ENCODE measurements at places on chromosomes 1 and 21. TPM values are rescaled to one million over a fixed set of nuclear protein-coding genes. Genes with fewer than 3 reads are reported as not detected.

Gene CLCNKA
- total RNA-seq, result 0.41 TPM

Gene SLC45A3
- total RNA-seq, result 4.2 TPM

Gene ANKRD34A
- total RNA-seq, result 0.51 TPM

Gene SPATA17
- total RNA-seq, result 2.6 TPM

Gene PRR9
- not detected for total RNA-seq

Gene NES
- total RNA-seq, result 216 TPM

Gene CYB561D1
- total RNA-seq, result 6.3 TPM

Gene UBL4B
- total RNA-seq, result not detected

Gene FAM131C
- total RNA-seq, result 0.72 TPM

Gene TNNI3K
- 2.7 TPM for total RNA-seq

Gene OR4F16
- total RNA-seq, result not detected

Gene SPSB1
- 23.3 TPM for total RNA-seq

Gene RBP7
- 6.2 TPM for total RNA-seq

Gene LEFTY2
- 2.6 TPM for total RNA-seq

Gene FOXD2
- total RNA-seq, result 1.8 TPM

Gene RASAL2
- total RNA-seq, result 29.0 TPM

Gene DENND4B
- total RNA-seq, result 31.1 TPM

Gene ZBTB8B
- total RNA-seq, result under 0.01 TPM

Gene OR2AK2
- not detected for total RNA-seq

Gene ADGRL2
- 142 TPM for total RNA-seq

Gene OVAAL
- total RNA-seq, result not detected

Gene ZBTB40
- 12.9 TPM for total RNA-seq

Gene HES3
- not detected for total RNA-seq

Gene FMN2
- total RNA-seq, result 3.4 TPM

Gene SHCBP1L
- 0.41 TPM for total RNA-seq

Gene KCNJ10
- 0.41 TPM for total RNA-seq

Gene TMCO2
- not detected for total RNA-seq

Gene LBR
- 42.7 TPM for total RNA-seq

Gene LCE1A
- total RNA-seq, result not detected

Gene CA6
- total RNA-seq, result 1.0 TPM

Gene PIGR
- total RNA-seq, result 4.2 TPM

Gene ATP6V1G3
- total RNA-seq, result not detected

Gene FAM72A
- 1.1 TPM for total RNA-seq

Gene LCE2A
- not detected for total RNA-seq

Gene FPGT
- 31.1 TPM for total RNA-seq

Gene GNG4
- 0.51 TPM for total RNA-seq

Gene COL8A2
- total RNA-seq, result 39.8 TPM

Gene ISG15
- total RNA-seq, result 8.0 TPM

Gene RGS13
- total RNA-seq, result 0.10 TPM

Gene INTS3
- 34.9 TPM for total RNA-seq

Gene GJC2
- 5.5 TPM for total RNA-seq

Gene CSRP1
- 152 TPM for total RNA-seq

Gene CREG1
- total RNA-seq, result 47.0 TPM

Gene SLFNL1
- total RNA-seq, result 1.1 TPM

Gene VHLL
- total RNA-seq, result not detected

Gene OR2L8
- total RNA-seq, result not detected

Gene LDLRAD2
- 0.21 TPM for total RNA-seq

Data from tongue (tissue), 3 donors.